ENCODE measurements at places on chromosomes 3 and 15.

DNA sequence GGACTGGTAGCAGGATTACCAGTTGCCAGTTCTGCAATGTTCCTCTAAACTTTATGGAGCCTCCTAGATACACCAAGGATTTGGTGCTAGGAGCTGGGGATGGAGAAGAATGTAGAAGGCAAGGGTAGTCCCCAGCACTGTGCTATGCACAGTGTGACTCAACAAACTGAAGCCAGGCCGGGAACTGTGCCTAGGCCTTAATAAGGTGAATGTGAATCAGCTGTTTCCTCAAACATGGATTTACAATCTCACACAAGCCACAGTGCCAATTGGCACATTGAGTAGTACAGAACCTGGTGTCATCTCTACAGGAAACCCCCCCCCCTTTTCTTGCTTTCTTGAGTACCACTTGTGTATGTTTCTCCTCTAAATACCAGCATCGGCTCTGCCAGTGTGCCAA is 32.5 kb downstream of the MRPS25 start:
- DNase-seq, result no peak

DNA sequence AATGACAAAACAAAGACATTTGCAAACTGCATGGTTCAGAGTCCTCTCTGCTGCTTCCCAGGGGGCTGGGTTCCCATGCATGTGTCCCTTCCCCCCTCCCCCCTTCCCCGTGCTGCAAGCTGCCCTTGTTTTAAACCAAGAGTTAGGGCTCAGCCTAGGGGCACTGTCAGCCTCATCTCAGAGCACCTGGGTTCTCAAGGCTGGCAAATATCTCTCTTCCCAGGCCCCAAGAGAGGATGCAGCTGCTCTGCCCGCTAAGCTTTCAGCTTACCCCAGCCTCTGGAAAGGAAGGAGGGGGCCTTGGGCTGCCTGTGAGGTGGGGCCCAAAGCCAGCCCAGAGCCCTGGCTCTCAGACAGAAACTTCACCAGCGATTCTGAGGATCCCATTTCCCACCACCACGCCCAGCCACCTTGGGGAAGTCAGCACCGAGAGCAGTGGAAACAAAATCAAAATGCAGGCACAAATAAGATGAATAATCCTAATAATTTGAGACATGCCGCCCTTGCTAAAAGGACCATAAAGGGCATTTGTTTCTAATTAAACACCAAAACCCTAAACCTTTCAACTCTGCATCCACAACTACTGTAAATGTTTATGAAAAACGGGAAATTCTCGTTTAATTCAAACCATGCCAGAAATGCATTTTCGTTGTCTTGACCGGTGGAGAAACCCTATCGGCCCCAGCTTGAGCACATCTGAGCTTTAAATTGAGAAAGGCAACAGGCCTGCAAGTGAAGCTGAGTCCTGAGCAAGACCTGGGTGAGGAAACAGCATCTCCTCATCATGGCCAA is 67.7 kb upstream of the WNT5A start:
- no peak for DNase-seq

GRCh38 chr15:72783004-72783639 is 436 bp downstream of the ADPGK start:
- DNase-seq, result peak; percentile 81

DNA sequence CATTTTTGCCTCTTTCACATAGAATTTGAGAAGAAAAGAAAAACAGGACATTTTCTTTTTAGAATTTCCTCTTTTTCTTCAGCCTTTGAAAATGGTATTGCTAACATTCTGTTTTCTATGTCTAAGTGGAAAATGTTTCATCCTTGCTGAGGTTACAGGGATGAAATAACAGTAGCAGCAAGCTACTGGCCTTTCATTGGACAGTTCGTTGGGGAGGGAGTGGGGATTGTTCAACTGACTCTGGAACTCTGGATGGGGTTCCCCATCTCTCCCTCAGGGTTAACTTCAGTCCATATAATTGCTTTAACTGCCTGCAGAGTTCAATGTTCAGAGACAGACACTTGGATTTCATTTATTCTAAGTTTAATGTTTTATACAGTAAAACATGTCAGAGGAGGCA is 346.0 kb downstream of the NLGN1 start:
- DNase-seq, result no peak

DNA sequence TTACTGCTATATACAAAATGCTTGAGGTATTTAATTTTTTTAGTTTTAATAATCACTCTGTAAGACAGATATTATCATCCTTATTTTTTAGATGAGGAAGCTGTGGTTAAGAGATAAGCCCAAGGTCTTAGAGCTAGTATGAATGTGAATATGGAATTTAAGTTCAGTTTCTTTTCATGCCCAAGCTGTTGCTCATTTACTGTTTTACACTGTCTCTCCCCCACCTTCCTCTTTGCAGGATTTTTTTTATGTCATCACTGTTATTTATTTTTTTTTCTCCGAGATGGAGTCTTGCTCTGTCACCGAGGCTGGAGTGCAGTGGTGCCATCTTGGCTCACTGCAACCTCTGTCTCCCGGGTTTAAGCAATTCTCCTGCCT is 22.5 kb downstream of the MAP2K5 start:
- no peak for DNase-seq

DNA sequence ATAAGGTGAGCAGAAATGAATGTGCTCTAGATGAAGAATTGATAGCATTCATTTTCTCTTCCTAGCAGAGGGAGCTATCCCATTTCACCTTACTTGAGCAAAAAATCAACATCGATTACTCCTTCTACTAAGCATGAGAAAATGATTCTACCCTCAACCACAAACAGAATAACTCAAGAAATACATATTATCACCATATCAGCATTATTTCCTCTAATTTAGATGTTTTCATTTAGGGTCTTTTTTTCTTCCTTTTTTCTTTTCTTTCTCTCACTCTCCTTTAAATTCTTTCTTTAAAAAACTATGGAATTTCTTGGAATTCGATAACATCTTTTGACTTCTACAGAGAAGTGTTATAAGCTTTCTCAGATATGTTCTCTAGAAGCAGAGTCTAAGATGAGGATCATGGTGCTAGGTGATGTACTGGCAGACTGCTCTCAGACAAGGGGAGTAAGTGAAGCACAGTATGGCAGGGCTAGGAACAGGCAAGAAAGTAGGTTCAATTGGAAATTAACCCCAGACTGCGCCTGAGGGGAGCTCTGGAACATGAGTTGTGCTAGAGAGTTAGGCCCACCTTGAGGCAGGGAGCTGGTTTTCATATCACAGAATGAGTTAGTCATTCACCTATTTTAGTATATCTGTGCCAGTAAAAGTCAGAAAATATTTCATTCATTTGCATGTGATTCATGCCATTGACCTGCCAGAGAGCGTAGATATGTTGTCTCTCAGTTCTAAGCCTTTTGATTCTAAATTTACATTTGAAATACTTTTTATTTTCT is 279.2 kb upstream of the KCNH8 start:
- DNase-seq, result no peak

- peak; percentile 75 for DNase-seq
Observed at GRCh38 chr15:56821721-56822425, 88.6 kb upstream of the ZNF280D start.

DNA sequence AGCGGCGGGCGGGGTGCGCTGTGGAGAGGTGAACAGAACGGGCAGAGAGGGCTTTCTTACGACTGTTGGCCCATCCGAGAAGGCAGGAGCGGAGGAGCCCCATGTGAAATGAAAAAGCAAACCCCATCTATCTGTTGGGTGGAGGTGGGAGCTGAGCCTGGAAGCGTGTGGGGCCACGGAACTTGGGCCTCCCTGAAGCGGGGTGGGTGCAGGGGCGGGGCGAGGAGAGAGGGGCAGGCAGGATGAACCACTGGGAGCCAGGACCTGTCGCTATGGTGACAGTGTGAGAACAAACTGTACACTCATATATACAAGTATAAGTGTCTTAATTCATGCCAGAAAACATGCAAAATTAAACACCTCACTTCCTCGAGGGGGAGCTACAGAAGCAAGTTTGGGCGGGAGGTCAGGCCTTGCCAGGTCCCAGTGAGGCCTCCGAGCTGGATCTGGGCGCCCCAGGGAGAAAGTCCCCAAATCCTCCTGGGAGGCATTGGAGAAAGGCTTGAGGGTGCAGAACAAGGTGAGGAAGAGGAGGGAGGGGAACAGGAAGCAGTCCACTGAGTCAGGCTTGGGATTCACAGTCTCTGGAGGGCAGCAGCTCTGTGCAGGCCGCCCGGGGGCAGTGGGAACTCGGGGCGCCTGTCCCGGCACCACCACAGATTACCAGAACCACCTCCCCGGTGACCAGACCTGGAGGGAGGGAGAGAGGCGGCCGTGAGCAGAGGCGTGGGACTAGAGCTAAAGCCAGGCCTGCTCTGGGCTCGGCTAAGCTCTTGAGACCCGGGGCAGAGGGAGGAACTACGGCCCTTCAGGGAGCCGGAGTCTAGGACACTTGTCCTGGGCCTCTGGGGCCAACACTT is 34.8 kb downstream of the RBPMS2 start:
- peak; percentile 60 for DNase-seq

GRCh38 chr3:94440767-94441493 is 378.1 kb downstream of the NSUN3 start:
- DNase-seq, result no peak

- no peak for DNase-seq
Observed at GRCh38 chr15:96670389-96670788, 339.9 kb downstream of the NR2F2 start.

GRCh38 chr3:30696403-30696819 is 90.0 kb downstream of the TGFBR2 start:
- DNase-seq, result no peak

- no peak for DNase-seq
Observed at GRCh38 chr3:123153125-123154019, 48.4 kb upstream of the SEC22A start.

DNA sequence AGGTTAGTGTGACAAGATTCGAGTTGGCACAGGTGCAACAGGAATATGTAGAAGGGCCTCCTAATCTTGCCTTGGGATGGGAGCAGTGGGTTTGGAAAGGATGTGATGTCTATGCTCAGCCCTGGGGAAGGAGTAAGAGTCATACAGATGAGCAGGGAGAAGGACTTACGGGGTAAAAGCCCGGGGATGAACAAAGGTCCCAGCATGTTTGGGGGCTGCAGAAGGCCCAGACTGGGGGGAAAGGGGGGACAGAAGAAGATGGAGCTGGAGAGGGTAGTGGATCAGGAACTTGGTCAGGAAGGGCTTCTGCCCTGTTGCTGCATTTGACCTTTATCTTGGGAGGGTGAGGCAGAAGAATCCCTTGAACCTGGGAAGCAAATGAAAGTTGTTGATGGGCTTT is 240.1 kb upstream of the ST8SIA2 start:
- no peak for DNase-seq

GRCh38 chr15:74175271-74176191 is 2.0 kb downstream of the ISLR start:
- no peak for DNase-seq

- DNase-seq, result no peak
Observed at GRCh38 chr3:159171333-159171732, 369.5 kb downstream of the MFSD1 start.

GRCh38 chr15:59444980-59445545 is 7.1 kb downstream of the FAM81A start:
- DNase-seq, result no peak

DNA sequence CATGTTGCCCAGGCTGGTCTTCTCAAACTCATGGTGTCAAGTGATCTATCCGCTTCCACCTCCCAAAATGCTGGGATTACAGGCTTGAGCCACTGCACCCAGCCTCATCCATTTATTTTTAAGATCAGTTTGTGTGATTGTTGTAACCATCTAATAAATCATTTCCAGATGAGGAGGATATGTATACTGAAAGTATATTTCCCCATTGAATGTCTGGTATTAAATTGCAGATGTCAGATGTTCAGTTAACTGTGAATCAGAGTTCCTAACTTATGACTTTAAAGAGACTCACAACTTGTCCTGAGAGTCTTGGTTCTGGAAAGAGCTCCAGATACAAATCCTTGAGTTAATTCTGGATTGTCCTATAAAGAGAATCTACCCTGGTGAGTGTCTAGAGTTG is 62.4 kb downstream of the TRIM71 start:
- DNase-seq, result no peak

GRCh38 chr3:192953926-192954325 is 36.3 kb upstream of the MB21D2 start:
- DNase-seq, result peak; percentile 3

DNA sequence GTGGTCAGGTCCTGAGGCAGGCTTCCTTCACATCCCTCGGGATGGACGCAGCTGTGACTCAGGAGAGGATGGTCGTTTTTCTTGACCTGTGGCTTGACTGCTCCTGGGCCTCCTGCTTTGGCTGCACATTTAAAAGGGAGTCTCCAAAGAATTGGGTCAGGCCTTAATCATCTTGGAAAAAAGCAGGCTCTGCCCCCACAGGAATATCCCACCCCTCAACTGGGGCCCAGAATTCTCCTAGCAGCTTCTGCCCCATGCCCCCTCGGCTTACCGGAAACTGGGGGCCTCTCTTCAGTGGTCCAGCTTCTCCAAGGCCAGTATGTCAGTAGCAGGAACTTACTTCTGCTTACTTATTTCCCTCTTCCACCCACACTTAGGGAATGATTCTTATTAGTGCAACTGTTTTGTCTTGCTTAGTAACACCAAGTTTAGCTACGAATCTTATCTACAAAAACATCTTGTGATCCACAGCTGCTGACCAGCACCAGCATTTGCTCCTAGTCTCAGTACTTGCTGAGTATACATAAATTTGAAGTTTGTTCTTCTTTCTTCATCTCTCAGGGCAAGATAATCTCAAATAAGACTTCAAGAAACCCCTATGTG is 35.7 kb downstream of the ATG7 start:
- no peak for DNase-seq

- DNase-seq, result no peak
Observed at GRCh38 chr15:78997981-78998499, 53.2 kb upstream of the CTSH start.

- DNase-seq, result no peak
Observed at GRCh38 chr3:69692761-69693160, 46.5 kb upstream of the MITF start.

- DNase-seq, result no peak
Observed at GRCh38 chr3:152403632-152404066, 134.9 kb downstream of the MBNL1 start.

- no peak for DNase-seq
Observed at GRCh38 chr3:101068876-101069606, 75.8 kb upstream of the ABI3BP start.

DNA sequence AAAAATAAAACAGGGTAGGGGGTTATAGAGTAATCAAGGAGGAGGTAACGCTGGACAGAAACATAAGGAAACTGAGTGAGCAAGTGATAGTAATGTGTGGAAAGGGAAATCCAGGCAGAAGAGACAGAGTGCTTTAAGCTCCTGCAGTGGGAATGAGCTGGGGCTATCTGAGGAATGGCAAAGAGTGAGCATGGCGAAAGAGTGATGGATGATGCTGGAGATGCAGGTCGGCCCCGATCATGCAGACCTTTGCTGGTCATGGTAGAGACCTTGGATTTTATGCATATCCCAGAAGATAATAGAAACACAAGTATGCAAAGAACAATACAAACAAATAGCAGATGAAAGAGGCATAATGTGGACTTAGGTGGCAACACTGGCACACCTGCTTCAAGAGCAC is 26.0 kb upstream of the ACAP2 start:
- no peak for DNase-seq

GRCh38 chr15:62561059-62561519 is 396.0 kb upstream of the C2CD4B start:
- DNase-seq, result no peak

- DNase-seq, result no peak
Observed at GRCh38 chr3:112303764-112304325, 9.8 kb upstream of the SLC9C1 start.

- DNase-seq, result no peak
Observed at GRCh38 chr3:57221883-57222282, 5.6 kb upstream of the APPL1 start.

GRCh38 chr15:49843725-49844124 is 222.9 kb downstream of the DTWD1 start:
- DNase-seq, result no peak
